ENCODE measurements at places on chromosomes 4 and X. TPM values are rescaled to one million over a fixed set of nuclear protein-coding genes. Genes with fewer than 3 reads are reported as not detected.

The FHDC1 gene
- 4.2 TPM for polyA plus RNA-seq

The ERVMER34-1 gene
- 1.1 TPM for polyA plus RNA-seq

The LNX1 gene
- polyA plus RNA-seq: 17.4 TPM

The COL4A5 gene
- polyA plus RNA-seq: 140 TPM

The CASK gene
- 55.8 TPM for polyA plus RNA-seq

The IL21 gene
- polyA plus RNA-seq: not detected

The IKBKG gene
- polyA plus RNA-seq: 19.1 TPM

The SLC16A2 gene
- 34.2 TPM for polyA plus RNA-seq

The GYG2 gene
- 17.4 TPM for polyA plus RNA-seq

The LRAT gene
- polyA plus RNA-seq: 0.96 TPM

The TLR8 gene
- polyA plus RNA-seq: 0.32 TPM

The HHIP gene
- 3.0 TPM for polyA plus RNA-seq

The GPAT3 gene
- 17.9 TPM for polyA plus RNA-seq

The ARSH gene
- polyA plus RNA-seq: not detected

The PRR32 gene
- not detected for polyA plus RNA-seq

The SHROOM2 gene
- polyA plus RNA-seq: 18.0 TPM

The SPATA4 gene
- polyA plus RNA-seq: 0.11 TPM

All from left renal pelvis (tissue), 4 donors.